ENCODE measurements at places on chromosomes 12 and 14. TPM values are rescaled to one million over a fixed set of nuclear protein-coding genes. Genes with fewer than 3 reads are reported as not detected.

VASH1 gene
- total RNA-seq = 90.8 TPM

DNA sequence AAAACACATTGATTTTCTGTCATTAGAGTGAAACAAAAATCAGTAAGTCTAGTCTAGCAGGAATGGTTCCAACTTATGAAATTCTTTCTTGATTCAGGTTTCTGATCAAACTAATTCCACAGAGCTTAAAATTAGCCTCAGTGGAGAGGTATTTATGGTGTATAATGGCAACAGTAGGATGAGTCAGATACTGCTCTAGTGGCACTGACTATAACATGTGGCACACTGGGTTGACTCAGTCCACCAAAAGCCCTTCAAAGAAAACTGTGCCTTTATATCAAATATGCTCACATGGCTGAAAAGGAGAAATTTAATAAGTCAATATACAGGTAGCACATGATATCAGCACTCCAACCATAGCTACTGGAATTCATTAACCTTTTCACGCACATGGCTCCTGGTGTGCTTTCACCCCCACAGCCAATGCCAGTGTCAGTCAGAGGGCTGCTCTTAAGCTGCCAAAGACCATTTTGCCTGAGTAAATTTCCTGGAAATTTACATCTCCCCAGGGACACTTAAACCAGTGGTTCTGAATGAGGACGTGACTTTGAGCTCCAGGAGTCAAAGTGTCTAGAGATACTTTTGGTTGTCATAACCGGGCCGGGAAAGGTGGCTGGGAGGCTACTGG is 21.7 kb upstream of the CATSPERB start:
- DNase-seq = no peak

GRCh38 chr14:75426332-75427125 is 1.3 kb upstream of the JDP2 start:
- no peak for DNase-seq

- DNase-seq = no peak
These were observed 15.3 kb downstream of the AREL1 start for GRCh38 chr14:74697543-74697942.
